ENCODE measurements at places on chromosomes 5 and 9.

DNA sequence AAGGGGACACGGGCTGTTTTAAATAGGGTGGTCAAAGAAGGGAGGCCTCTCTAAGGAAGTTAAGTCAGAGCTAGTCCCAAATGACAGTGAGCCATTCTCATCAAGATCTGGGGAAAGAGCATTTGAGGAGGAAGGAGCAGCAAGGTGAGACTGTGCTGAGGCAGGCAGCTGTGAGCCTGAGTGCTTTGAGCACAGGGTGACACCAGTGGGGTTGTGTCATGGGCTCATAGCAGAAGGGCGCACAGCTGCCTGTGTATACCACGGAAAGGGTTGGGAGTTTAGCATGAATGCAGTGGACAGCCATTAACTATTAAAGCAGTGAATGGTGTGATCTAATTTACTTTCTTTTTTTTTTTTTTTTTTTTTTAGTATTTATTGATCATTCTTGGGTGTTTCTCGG is 19.2 kb downstream of the DMRT1 start:
- no peak for DNase-seq

GRCh38 chr9:113219969-113220368 is 1.1 kb downstream of the FKBP15 start:
- no peak for DNase-seq

- no peak for DNase-seq
These were observed 38.9 kb upstream of the SLIT3 start for GRCh38 chr5:169339869-169340268.

DNA sequence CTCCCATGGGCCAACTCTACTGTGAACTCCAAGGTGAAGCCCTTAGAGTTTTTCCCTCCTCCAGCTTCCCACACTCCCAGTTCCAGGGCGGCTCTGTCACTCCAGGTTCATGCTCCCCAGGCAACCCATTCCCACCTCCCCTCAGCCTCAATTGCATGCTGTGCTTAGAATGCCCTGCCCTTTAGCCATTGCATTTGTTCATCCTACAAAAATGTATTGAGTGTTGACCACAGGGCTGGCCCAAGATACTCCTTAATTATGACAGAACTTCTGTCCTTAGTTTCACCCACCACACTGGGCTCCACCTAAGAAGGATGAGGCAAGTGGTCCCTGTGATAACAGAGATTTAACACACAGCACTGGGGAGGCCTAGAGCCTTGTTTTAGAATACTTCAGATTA is 236.1 kb downstream of the ADAMTSL1 start:
- no peak for DNase-seq

GRCh38 chr9:18826248-18826647 is 206.8 kb downstream of the SAXO1 start:
- DNase-seq, result no peak

GRCh38 chr9:84146893-84147710 is 166.5 kb downstream of the RMI1 start:
- DNase-seq, result no peak

GRCh38 chr9:136544964-136545691 is 720 bp downstream of the NOTCH1 start:
- DNase-seq, result no peak

DNA sequence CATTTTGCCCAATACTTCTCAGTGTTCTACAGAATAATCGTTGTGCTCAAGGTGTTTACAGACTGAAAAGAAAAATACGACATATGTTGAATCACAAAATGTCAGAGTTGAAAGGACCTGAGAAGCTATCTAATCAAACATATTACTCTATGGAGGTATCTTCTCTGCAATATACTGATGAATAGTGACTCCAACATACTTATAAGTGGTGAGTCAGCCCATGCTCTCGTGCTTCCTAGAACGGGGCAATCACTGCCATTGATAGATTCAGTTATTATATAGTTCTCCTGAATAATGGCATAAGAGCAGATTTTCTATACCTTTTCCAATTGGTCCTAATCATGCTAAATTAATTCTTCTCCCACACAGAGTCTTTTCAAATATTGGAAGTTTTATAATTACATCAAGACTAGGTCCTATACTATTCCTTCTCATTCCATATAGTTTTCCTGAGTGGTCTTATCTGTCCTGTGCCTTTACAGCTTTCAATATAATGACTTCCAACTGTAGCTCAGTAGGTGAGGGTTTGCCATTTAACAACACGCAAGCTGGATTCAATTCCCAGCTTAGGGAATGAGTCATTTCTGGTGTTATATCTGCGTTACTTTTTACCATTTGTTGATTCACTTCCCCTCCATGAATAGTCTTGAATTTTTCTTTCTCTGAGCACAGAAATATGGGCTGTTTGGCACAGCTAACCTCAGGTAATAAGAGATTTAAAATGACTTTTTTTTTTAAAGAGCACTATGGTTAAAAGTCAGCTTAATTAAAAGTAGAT is 81.1 kb downstream of the PLK2 start:
- DNase-seq, result no peak

- no peak for DNase-seq
These were observed 26.6 kb downstream of the GADD45G start for GRCh38 chr9:89631384-89631783.

DNA sequence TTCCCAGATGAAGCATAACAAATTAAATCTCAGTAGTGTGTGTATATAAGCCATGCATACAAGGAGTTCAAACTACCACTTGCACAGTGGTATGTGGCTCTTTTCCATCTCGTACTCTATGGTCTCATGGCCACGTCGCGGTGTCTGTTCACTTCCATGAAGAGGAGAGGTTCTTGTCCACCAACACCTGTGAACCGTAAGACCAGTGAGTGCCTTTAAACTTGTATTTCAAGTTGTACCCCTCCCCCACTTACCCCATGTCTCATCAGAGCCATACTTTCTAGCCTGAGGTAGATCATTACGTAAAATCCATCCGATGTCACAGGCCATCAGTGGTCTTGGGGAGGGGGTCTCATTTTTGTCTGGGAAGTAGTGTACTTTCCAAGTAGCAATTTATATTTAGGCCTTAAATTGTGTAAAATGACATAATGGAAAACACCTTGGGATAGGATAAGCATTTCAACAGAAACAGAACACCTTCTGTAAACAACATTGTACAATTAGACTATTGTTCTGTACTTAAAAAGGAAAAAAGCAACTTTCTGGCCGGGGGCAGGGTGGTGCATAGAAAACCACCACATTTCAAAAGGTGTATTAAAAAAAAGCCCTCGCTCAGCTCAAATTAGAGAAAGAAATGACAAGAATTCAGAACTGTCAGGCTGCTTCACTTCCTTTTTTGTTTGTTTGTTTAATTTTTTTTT is 163.0 kb downstream of the SMARCA2 start:
- DNase-seq, result no peak

DNA sequence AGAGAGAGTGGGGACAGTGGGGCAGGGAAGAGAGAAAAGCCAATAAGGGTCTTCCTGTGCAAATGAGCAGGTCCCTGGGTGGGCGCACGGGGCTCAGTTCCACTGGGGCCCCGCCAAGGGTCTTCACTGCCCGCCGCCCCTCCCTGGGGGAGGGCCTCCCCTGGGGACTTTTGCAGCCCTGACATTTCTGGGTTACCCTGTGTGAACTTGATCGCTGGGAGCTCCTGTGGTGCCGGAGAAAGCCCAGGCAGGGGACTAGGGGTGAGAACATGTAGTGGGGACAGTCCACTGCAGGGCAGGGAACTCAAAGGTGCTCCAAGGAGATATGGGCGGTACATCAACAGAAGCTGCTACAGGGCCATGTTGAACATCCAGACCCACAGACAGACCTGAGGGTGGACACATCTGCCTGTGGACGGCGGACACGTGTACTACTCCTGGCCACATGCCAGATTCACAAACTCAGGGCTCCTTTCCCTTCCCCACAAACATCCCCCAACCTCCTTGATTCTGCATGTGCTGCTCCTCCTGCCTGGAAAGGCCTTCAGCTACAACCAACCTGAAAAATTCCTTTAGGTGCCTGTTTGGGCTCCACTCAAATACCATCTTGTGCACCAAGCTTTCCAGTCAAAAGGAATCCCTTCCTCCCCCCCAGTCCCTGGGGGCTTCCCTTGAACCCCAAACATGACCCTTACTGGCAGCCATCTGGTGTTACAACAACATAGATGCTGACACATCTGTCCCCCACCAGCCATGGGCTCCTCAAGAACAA is 43.0 kb upstream of the NEK6 start:
- no peak for DNase-seq

- no peak for DNase-seq
These were observed 191.0 kb downstream of the TARS1 start for GRCh38 chr5:33631786-33632185.

- DNase-seq, result no peak
These were observed 16.2 kb downstream of the KCNMB1 start for GRCh38 chr5:170372971-170373370.

DNA sequence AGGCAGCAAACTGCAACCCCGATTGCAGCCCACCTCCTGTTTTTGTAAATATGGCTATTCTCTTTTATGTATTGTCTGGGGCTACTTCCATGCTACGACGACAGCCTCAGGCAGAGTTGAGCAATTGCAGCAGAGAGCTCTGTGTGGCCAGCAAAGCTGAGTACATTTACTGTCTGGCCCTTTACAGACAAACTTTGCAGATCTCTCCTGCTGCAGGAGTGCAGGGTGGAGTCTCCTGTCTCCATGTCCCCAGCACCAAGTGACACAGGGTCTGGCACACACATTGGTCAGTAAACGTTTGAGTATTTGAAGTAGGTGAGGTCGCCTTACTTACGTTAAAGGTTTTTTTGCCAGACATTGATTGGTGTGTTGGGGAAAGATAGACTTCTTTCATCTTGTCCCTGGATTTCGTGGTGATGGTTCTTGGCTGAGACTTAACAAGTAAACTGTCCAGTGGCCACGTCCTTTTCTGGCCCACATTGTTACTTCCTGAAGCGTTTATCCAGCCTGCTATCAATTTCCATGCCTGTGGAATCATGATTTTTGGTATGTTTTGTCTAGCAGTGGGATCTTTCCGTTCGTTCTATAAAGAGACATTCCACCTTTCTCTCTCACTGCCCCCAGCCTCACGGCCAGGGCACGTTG is 27.2 kb downstream of the PRRC2B start:
- no peak for DNase-seq

DNA sequence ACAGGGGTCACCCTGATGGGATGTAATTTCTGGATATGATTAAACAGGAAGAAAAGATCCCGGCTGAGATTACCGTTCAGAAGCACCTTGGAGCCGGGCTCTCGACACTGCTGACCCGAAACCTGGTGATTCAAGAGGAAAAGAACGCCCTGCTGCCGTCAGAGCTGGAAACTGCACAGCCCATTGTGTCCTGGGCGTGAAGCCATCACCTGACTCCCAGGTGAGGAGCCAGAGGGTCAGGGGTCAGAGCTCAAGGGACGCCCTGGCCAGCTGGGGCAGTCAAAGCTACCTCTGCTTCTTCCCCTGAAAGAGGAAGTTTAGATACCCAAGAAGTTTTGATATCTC is 17.8 kb upstream of the SLC12A7 start:
- DNase-seq, result no peak

- no peak for DNase-seq
These were observed 3.3 kb downstream of the ABLIM3 start for GRCh38 chr5:149144637-149145036.

GRCh38 chr9:83183621-83184020 is 120.7 kb upstream of the RASEF start:
- DNase-seq, result no peak

- peak; percentile 9 for DNase-seq
These were observed 39.3 kb downstream of the NR2F1 start for GRCh38 chr5:93622240-93622885.

DNA sequence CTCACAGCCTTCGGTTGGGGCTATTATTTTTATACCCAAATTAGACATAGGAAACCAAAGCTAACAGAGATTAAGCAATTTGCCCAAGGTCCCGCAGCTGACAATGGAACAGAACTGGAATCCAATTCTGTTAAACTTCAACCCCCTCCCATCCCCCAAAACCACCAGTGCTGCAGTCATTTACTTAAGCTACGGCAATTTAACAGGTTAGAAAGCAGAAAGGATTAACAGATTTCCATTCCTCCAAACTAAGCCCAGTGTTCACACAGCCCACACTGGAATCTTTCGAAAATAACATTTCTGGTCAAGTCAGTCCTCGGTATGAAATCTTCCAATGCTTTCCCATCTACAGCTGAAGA is 1023.1 kb upstream of the DMAC1 start:
- DNase-seq, result no peak

DNA sequence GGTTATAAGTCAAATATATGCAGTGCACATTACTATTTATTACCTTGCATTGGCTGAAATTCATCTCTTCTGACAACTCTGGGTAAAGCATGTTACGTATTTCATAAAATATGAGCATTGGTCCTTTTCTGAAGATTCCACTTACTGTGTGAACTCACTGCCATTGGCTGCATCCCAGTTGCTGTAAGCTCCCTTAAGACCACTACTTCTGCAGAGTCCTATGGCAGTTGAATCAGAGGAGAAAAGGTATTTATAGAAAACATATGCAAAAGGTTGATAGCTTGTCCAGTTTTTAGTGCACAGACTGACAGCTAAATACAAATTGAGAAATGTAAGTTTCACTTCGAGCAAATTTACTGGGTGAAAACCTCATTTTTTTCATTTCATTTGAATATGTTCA is 394.6 kb upstream of the ARRDC3 start:
- DNase-seq, result no peak

DNA sequence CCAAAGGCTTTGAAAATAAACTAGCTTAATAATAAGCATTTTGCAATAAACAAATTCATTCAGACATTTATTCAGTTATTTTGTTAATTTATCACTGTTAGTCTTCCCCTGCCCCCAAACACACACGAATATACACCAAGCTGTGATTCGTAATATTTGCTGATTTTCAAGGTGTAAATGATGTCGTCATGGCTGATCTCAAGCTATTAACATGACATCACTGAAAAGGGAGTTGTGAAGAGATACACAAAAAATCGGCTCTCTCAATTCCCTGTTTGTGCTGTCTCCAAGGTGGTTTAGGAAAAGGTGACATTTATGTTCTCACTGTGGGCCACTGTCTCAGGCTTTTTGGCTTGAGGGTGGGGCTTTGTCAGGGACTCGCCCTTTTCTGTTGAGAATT is 413.3 kb downstream of the CDH9 start:
- no peak for DNase-seq

DNA sequence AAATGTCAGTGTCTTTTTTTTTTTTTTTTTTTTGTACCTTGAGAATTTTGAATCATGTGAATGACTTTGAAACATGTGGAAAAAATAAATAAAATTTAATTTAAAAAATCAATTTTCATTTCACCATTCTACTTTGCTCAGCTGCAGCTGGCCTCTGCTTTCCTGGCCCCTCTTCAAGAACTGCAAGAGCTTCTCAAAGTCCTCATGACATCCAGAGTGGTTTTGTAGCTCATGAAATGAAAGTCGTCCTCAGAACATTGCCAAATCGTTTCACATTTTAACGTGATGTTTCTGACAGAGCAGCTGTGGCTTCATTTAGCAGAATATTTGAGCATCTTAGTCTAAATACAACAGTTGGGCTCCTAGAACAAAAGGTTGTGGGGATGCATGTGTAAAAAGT is 47.9 kb upstream of the TMEM215 start:
- DNase-seq, result no peak

DNA sequence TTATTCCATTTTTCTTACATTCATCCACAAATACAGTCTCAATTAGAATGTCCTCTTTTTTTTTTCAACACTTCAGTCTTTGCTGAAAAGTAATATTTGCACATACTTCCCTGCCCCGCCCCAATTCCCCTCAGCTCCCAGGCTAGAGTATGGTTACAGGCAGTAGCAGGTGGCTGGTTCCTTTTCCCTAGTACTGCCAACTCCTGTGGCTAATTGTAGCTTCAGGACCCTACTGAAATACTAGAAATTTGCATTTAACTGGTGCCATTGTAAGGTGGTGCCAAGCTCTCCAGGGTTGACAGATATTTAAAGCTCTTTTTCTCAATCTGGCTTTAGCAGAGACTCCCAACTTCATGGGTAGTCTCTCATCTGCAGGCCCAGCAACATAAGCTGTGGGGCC is 80.3 kb downstream of the FAM81B start:
- DNase-seq, result no peak

- no peak for DNase-seq
These were observed 332.8 kb upstream of the KLF9 start for GRCh38 chr9:70747261-70747718.

Measured in caudate nucleus (tissue), 63 donors.